ENCODE measurements at places on chromosomes 5 and 9.

GRCh38 chr5:58886315-58887207 lies 303.7 kb downstream of the RAB3C start:
- peak; percentile 46 for DNase-seq

- DNase-seq, result no peak
Measured at GRCh38 chr5:164336276-164336675, 830.9 kb downstream of the MAT2B start.

GRCh38 chr5:32312197-32312594 lies 543 bp downstream of the MTMR12 start:
- peak; percentile 29 for DNase-seq

DNA sequence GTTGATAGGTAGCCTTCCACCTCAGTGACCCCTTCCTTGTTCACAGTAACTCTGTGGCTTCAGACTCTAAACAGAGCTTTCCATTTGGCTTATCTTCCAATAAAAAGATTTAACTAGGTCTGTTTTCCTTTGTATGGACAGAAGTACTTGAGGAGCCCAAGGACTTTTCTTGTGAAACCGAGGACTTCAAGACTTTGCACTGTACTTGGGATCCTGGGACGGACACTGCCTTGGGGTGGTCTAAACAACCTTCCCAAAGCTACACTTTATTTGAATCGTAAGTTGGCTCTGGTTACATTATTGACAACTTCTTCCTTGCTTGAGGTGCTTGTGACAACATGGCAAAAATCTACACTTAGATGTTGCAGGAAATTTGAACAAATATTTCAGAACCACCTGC lies 39.4 kb downstream of the OSMR start:
- DNase-seq, result no peak

GRCh38 chr5:132388244-132389050 lies 18.9 kb downstream of the SLC22A5 start:
- DNase-seq, result no peak

GRCh38 chr9:122100756-122101155 lies 7.6 kb upstream of the TTLL11 start:
- DNase-seq, result no peak

- no peak for DNase-seq
Measured at GRCh38 chr9:112059145-112059965, 115.7 kb downstream of the SUSD1 start.

DNA sequence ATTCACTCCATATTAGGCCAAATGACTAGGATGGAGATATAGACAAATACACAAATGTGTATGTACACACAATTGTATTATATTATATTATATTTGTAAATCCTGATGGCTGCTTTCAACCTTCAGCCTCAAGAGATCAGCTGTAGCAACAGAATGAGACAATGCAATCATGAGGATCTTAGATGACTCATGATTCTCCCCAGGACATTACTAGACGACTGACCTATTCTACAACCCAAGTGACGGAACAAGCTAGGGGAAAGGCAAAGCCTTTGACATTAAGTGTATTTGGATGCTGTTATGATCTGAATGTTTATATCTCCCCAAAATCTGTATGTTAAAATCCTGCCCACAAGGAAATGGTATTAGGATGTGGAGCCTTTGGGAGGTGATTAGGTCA lies 66.5 kb downstream of the COX7C start:
- no peak for DNase-seq

GRCh38 chr5:143605403-143606005 lies 202.0 kb upstream of the NR3C1 start:
- no peak for DNase-seq

GRCh38 chr9:133734590-133735414 lies 3.4 kb downstream of the SARDH start:
- DNase-seq, result no peak

- no peak for DNase-seq
Measured at GRCh38 chr5:133241179-133242092, 189.6 kb downstream of the HSPA4 start.

GRCh38 chr9:4138781-4139180 lies 161.1 kb downstream of the GLIS3 start:
- DNase-seq, result no peak

- no peak for DNase-seq
Measured at GRCh38 chr9:84439250-84439649, 98.7 kb upstream of the SLC28A3 start.

GRCh38 chr5:141636106-141636412 lies 590 bp downstream of the HDAC3 start:
- no peak for DNase-seq

DNA sequence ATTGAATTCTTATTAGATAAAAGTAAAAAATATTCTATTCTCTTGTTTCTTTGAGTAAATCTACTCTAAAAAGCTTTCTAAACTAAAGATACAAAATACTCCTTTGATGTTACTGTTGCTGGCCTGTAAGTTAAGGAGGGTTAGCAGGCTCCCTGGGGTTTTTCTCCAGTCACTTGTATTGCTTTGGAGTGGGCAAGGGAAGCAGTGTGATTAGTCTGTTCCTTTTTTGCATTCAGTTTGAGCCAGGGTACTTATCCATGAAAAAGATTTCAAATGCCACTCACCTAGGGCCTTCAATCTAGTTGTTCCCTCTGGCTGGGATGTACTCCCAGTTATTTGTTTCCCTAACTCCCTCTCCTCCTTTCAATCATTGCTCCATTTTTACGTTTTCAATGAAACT lies 256.2 kb upstream of the SMC2 start:
- DNase-seq, result no peak

DNA sequence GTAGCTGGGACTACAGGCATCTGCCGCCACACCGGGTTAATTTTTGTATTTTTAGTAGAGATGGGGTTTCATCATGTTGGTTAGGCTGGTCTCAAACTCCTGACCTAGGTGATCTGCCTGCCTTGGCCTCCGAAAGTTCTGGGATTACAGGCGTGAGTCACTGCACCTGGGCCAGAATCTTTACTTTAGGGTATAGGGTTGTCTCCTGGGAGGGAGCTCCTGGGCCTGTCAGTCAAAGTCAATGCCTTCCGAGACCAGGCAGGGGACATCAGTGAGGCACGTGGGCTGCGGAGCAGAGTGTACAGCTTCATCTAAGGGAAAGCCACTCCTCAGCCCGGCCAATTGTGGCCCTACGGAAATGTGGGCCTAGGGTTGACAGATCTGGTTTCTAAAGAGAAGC lies 108.6 kb downstream of the FGF18 start:
- no peak for DNase-seq

GRCh38 chr5:146338774-146339714 lies at the start of gene POU4F3:
Gene POU4F3 (plus strand): TSS chr5:146338839. CDS start chr5:146339113, 274 bp downstream.
- DNase-seq, result no peak

DNA sequence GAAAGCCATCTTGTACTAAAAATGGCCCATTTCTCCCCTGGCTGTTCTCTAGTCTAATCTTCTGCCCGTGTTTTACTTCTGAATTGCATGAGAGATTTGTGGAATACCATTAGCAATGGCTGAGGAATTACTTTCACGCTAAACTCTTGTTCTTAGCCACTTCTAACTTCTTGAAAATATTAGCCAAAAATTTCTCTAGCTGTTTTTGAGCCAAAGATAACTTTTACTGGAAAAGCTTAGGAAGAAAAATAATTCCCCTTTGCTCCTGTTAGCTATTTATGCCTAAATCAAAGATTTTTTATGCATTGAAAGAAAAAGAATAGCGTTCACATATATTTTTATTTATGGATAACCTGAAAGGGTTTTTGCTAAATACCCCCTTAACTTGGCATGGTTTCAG lies 287.8 kb downstream of the MTRR start:
- no peak for DNase-seq

DNA sequence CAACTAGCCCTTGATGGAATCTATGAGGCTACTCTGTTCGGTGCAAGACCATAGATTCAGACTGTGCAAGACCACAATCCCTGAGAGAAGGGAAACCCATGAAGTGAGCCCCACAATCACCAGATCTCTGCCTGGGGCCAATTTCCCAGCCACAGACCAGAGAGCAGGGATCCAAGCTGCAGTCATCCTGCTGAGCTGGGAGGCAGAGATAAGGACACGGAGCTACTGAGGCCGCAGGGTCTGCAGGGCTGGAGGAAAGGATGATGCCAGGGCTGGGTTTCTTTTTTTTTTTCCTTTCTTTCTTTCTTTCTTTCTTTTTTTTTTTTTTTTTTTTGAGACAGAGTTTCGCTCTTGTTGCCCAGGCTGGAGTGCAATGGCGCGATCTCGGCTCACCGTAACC lies 47.7 kb upstream of the FUBP3 start:
- no peak for DNase-seq

- no peak for DNase-seq
Measured at GRCh38 chr5:53358794-53359193, 121.6 kb upstream of the FST start.

- DNase-seq, result no peak
Measured at GRCh38 chr9:71941060-71941568, 29.7 kb downstream of the C9orf85 start.

DNA sequence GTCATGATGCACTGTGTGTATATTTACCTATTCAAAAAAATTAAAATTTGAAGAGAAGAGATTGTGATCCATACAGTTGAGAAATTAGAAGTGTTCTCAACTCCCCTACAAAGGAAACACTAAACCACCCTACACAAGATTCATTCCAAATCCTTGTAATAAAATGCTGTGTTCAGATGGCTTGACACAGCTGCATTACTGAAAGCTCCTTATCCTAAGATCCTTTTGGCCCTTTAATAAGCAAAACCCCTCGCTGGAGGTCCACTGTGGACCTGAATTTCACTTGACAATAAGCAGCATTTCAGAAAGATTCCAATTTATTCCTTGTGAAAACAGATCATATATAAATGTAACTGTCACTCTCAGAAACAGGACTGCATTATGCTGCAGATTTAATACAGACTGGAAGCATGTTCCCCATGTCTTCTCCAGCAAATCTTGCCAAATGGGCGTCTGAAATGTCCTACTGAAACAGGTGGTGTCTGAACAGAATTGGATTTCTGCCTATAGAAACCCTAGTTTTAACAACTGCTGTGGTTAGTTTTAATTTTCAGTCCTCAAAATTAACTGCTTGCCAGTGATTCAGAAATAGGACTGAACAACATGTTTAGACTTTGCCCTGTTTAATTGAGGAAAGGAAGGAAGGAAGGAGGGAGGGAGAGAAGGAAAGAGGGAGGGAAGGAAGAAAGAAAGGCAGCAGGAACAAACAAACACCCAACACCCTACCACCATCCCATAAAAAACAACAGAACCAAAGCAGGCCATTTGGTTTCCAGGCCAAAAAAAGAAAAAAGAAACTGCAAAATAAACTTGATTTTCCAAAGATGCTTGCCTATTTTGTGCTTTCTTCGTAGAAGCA lies 179.6 kb downstream of the MLLT3 start:
- DNase-seq, result no peak

GRCh38 chr5:100550531-100551051 lies 15.4 kb downstream of the FAM174A start:
- DNase-seq, result no peak

GRCh38 chr9:80866576-80867227 lies 822.6 kb downstream of the TLE1 start:
- no peak for DNase-seq

All from GM19239 (cell line).